Bronchial epithelial cell (primary cell): ENCODE measurements at places on chromosomes 2 and 18. TPM values are rescaled to one million over a fixed set of nuclear protein-coding genes. Genes with fewer than 3 reads are reported as not detected.

DNA sequence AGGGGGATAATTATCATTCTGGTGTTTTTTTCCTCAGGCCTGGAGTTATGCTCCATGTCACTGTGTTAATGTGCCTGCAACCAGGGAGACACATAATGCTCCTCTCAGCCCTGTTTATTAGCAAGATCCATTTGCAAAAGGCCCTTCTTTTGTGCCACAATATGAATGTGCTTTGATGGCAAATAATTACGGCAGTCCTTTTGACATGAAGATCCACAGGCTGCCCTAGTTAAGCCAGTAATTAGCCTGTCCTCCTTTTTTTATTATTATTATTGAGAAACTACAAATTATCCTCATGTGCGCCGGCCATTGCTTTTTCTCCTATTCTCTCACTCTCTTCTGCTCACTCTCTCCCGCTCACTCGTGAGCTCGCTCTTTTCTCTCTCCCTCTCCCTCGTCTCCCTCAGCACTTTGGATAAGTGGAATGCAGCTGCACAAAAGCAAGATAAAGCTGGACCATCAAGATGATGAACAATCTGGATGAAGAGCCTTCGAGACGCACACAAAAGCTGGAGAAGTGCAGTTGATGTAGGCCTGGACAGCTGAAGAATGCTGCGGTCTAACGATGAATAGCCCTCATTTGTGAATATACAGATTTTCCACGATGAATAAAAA, 762.3 kb downstream of the BCL11A start:
- DNase-seq = no peak

- no peak for DNase-seq
Observed at GRCh38 chr2:171810422-171811244, 83.4 kb downstream of the SLC25A12 start.

DNA sequence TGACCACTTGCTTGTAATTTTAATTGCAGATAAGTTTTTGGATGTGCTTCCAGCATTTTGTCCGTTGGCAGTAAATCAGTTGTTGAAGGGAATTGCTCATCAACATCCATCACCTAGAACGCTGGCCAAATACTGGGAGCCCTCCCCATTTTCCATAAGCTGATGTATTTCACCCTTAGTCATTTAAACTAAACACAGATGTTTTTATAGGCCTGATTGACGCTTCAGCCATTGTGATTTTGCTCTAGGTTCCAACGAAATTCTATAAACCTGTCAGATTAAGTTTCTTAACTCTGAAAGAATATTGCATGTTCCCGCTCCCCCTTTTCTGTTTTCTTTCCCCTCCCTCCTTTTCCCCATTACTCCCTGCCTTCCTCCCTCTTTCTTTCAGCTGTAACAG, 1.0 kb upstream of the RPRM start:
- DNase-seq = no peak

TMEM182 gene
- total RNA-seq = 4.9 and 6.1 TPM in 2 replicates

CRYGD gene
- not detected in 2 replicates for total RNA-seq

SPATA3 gene
- total RNA-seq = not detected in 2 replicates

HOXD3 gene
- total RNA-seq = not detected in 2 replicates

TTC31 gene
- total RNA-seq = 5.8 and 6.8 TPM in 2 replicates

MYOM1 gene
- total RNA-seq = 0.26 and 0.38 TPM in 2 replicates
